ENCODE measurements at places on chromosomes 11 and 22.

DNA sequence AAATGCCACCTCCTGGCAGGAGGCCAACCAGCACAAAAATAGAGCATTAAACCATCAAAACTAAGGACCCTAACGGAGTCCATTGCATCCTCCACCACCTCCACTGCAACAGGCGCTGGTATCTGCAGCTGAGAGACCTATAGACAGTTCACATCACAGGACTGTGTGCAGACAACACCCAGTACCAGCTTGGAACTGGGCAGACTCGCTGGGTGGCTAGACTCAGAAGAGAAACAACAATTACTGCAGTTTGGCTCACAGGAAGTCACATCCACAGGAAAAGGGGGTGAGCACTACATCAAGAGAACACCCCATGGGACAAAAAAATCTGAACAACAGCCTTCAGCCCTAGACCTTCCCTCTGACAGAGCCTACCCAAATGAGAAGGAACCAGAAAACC lies 11.6 kb upstream of the TMEM45B start:
- no peak for DNase-seq

- no peak for DNase-seq
Observed at GRCh38 chr11:61610905-61611304, 30.0 kb upstream of the SYT7 start.

- no peak for DNase-seq
Observed at GRCh38 chr11:11409224-11409623, 56.2 kb upstream of the CSNK2A3 start.

DNA sequence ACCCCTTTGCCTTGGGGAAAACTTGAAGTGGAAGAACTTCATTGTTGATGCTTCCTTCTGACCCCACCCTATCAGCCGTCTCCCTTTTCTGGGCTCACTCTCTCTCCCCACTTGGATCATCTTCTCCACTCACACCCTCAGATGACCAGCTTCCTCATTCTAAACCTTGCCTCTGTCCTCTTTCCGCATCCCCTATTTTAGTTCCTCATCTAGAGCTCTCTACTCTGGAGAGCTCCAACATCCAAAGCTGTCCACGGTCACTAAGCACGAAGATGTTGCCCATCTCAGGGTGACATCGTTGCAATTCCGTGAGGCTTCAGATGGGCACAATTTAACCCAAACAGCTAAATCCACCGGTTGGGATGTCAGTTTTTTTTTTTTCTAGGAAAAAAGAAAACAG lies 31.6 kb upstream of the ME3 start:
- DNase-seq, result no peak

GRCh38 chr11:123253911-123254310 lies 58.9 kb upstream of the CLMP start:
- no peak for DNase-seq

- no peak for DNase-seq
Observed at GRCh38 chr11:63639199-63639832, 25.1 kb upstream of the PLAAT3 start.

DNA sequence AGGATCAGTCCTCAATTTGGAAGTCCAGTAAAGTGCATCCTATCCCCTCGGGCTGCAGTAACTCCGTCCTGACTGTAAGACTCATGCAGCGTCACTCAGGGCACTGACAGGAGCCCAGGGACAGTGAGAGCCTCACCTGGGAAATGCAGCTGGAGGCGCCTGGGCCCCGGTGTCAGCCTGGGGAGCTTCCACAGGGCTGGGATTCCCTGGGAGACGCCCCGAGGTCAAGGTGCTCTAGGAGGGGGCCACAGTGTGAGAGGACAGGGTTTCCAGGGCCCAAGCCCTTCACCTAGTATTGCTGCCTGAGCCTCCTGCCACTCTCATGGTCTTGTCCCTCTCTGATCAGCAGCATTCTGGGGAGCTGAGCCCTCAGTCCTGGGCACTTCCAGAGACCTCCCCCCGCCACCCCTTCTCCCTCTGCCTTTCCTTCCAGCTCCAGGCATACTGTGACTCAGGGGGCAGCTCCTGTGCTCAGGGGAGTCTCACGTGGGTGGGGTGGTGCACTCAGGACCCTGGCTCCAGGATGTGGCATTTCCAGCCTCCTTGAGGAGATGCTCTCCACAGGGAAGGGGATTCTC lies 99.1 kb upstream of the IGLL5 start:
- DNase-seq, result no peak

GRCh38 chr22:17914474-17914873 lies 109.9 kb downstream of the MICAL3 start:
- DNase-seq, result no peak

DNA sequence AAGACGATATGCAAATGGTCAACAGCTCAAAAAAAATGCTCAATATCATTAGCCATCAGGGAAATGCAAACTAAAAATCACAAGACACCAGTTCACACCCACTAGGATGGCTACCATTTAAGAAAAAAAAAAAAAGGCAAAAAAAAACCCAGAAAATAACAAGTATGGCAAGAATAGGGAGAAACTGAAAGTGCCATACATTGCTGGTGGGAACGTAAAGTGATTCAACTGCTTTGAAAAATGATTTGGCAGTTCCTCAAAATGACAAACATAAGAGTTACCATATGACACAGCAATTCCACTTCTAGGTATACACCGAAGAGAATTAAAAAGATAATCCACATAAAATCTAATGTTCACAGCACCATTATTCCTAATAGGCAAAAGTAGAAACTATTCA lies 47.5 kb downstream of the PICALM start:
- DNase-seq, result no peak

All from stimulated activated CD4-positive, alpha-beta T cell treated with anti-CD3 and anti-CD28 coated beads, Interleukin-12 subunit alpha, Interleukin-12 subunit beta, amount 100 ng/mL, for 4 hours (primary cell).